ENCODE measurements at places on chromosomes 2 and 18.

GRCh38 chr2:8059794-8060193 lies 622.1 kb upstream of the ID2 start:
- DNase-seq = no peak

GRCh38 chr2:215565897-215566296 lies 130.0 kb upstream of the FN1 start:
- no peak for DNase-seq

DNA sequence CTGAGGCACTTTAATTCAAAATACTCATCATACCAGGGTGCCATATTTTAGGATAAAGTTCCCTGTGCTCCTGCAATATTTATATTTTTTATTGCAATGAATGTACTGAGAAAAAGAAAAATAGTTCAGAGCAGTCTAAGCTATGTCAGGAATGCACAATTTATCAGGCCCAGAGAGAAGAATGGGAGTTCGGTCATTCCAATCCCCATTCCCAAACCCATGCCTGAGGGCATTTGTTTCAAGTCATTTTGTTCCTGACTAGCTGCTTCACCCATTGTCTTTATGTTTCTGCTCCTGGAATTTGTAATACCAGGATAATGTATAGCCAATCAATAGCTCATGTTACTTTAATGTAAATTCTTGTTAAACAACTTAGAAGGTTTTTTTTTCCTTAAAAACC lies 24.4 kb upstream of the FTCDNL1 start:
- DNase-seq = no peak

- DNase-seq = no peak
Observed at GRCh38 chr2:28436525-28437051, 43.9 kb downstream of the FOSL2 start.

- DNase-seq = no peak
Observed at GRCh38 chr2:137154946-137155345, 389.6 kb downstream of the THSD7B start.

DNA sequence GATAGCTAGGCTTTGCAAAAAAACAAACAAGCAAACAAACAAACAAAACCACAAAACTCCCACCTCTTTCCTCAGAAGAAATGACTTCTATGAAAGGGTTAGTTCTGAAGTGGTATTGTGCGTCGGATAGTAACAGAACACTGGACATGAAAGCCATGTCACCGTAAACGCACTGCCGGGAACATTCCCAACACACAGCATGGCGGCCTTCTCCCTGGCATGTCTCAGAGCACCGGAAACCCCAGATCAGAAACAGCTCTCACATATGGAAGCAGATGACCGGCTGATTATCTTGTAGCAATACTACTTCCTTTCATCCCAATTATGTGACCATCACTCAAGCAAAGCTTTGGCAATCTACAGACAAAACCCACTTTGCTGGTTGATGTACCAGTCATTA lies 197.8 kb upstream of the PXDN start:
- DNase-seq = no peak

All from AG09309 (cell line).